IPS DF 19.7 (cell line): ENCODE measurements at places on chromosomes 3 and 15.
A peak's percentile ranks its signal among the peaks of the same experiment; 100 is the strongest.

GRCh38 chr3:62604751-62605351, 231.5 kb upstream of the FEZF2 start:
- no peak for DNase-seq

GRCh38 chr3:191894406-191894805, 433.4 kb downstream of the PYDC2 start:
- DNase-seq = no peak

DNA sequence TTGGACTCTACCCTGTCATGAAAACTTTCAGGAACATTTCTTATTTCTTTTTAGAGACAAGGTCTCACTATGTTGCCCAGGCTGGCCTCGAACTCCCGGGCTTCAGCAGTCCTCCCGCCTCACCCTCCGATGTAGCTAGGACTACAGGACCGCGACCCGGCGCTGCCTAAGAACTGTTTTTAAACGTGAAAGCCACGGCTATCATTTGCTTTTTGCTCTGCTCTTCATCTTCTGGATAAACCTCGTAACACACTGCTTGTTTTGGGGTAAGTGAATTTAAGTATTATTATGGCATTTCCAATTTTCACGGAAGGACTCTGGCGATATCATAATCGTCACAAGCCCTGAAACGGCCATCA, 14.3 kb upstream of the CCNL1 start:
- DNase-seq = no peak

DNA sequence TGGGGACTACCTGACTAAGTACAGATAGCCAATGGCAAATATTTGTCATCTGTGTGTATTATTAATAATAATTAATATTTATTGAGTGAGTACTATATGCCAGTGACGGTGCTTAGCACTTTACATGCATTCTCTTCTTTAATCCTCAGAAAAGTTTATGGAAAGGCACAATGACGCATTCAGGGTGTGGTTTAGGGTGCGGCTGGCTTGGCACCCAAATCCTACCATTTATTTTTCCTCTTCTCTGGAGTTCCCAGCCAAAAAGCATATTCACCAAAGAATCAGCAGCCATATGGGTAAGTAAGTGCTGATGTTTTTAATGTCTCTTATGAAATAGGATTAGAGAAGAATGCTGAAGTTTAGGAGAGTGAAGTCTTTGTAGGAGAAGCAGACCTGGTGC, 140.4 kb upstream of the TP63 start:
- DNase-seq = no peak

- peak; percentile 23 for DNase-seq
Measured at GRCh38 chr3:17047162-17047561, 162.4 kb downstream of the PLCL2 start.

- DNase-seq = no peak
Measured at GRCh38 chr15:80512726-80513660, 108.8 kb downstream of the ARNT2 start.

- DNase-seq = no peak
Measured at GRCh38 chr3:111949712-111950111, 29.1 kb upstream of the ABHD10 start.

DNA sequence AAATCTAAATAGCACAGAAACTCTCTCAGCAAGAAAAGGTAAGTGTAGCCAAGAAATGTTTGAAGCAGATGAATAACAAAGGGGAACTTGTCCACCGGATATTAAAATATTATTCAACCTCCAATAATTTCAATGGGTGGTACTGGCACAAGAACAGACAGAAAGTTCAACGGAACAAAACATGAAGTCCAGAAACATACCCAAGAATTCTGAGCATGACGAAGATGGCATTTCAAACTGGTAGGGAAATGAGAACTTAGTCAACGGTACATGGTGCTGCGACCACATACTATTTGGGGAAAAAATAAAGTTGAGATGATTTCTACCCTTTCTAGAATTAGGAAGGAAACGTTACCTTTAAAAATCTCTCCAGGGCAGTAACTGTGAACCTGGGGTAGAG, 5.5 kb downstream of the CHSY1 start:
- no peak for DNase-seq

- no peak for DNase-seq
Measured at GRCh38 chr3:23567917-23568316, 237.8 kb upstream of the UBE2E1 start.

- DNase-seq = no peak
Measured at GRCh38 chr15:94253742-94254141, 22.4 kb downstream of the MCTP2 start.

GRCh38 chr15:31128919-31129768, 27.6 kb upstream of the TRPM1 start:
- no peak for DNase-seq

- DNase-seq = no peak
Measured at GRCh38 chr15:63923993-63924950, 90.5 kb upstream of the HERC1 start.

DNA sequence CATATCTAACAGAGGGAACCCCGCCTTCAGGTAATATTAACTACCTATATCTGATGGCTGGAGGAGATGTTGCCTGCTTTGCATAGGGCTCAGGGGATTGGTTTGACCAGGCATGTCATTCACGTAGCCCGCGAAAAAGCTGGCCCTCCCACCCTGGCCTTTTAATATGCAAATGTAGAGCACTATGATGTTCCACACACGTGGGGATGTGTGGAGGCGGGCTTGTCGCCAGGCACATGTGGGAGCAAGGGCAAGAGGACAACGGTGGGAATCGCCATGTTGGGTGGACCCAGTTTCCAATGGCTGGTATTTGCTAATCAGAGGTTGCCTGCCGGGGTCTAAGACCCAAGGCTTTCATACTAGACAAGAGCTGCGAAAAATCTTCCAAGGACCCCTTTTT, 469.8 kb downstream of the ZPLD1 start:
- DNase-seq = no peak

DNA sequence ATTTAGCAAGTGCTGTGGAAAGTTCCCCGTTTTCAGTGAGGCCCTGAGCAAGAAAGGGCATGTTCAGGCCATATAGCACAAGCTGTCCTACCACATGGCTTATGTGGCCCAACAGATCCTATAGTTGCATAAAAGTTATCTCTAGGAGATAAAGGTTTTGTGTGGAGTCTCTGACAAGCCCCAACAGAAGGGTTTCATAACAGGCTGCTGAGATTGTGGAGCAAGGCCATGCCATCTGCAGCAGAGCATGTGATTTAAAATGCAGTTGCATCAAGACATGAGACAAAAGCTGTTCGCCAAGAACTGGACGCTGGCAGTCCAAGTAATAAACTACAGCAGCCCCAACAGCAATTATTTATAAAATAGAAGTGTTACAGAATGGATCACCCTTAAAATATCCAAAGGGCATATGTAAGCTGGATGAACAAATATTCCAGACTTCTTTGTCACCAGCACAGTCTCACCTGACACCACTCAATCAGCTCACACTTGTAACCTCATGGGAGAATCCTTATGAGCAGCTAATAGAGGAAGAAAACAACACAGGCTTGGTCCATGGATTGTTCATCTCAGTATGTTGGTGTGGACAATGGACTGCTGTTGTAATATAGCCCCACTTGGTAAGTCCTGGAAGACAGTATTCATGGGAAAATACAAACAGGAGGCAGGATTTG, 14.4 kb upstream of the CLDN1 start:
- no peak for DNase-seq

DNA sequence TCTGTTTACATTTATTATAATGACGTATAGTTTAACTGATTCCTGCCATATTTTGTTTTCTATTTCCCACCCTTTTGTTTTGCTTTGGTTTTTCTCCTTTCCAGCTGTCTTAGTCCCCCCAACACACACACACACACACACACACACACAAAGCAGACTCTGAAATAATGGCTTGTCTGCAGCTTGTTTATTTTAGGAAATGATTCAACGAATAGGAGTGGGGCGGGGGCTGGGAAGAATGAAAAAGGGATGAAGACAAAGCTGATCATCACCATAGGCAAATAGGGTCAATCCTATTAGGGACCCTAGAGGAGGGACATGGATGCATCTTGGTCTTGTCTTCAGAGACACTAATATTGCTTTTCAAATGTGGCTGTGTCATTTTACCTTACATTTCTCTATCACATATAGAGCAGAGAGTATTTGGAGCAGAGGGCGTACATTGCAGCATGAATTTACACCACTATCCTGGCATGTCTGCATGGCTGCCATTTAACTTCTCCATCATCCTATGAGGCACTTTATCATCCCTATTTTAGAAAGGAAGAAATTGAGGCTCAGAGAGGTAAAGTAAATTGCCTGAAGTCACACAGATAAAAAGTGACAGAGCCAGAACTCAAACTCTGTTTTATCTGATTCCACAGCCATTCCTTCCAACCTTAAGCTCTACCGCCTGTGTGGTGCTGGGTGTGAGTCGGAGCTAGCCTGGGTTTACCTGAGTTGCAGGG, 147.2 kb upstream of the TPM1 start:
- DNase-seq = no peak

DNA sequence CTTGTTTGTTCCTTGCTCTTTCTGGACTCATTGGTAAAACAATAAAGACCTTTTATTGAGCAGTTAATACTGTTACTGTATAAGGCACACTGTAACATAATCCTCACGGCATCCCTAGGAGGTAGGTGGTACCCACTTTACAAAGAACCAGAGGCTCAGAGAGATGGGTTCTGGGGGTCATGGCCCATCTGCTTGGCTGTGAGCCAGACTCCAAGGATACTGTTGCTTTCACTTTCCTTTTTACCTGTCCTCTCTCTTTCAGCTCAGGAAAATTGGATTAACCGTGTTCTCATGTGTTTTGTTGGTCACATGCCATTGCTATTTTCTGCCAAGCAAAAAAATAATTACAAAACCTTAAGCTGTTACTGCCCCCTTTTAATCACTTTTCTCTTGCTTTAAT, 34.8 kb upstream of the FILIP1L start:
- no peak for DNase-seq

GRCh38 chr3:107430214-107430995, 53.2 kb downstream of the CCDC54 start:
- DNase-seq = no peak

DNA sequence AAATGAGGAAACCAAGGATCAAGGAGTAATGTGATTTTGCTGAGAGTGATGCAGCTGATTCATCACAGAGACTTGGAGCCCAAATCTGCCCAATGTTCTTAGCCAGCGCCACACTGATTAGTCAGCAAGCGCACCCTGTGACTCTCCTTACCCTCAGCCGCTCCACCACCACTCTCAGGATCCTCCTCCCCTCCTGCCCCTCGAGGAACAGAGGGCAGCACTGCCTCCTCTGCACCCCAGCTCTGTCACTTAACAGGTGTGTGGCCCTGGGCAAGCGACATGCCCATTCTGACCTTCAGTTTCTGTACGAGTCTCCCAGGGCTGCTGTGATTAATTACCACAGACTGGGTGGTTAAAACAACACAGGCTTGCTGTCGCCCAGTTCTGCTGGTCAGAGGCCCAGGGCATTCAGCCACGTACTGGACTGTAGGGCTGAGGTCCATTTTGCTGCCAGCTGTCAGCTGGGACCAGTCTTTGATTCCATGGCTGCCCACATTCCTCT, 36.1 kb upstream of the HRH1 start:
- no peak for DNase-seq

DNA sequence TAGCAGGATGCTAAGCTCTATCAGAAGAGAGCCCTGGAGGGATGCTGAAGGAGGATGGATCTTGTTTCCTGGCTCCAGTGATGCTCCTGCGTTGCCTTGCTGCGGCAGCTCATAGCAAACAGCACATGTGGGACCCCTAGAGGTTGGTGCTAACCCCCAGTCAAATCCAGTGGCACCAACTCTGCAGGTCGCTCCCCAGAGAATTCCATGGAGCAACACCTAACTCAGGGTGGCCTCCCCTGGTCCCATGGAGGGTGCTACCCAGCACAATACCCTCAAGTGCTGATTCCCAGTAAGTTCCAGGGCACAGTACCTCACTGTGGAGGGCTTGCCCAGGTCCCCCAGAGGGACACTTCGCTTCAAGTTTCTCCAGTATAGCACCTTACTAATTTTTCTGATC, 231.2 kb downstream of the NEK10 start:
- no peak for DNase-seq

- DNase-seq = no peak
Measured at GRCh38 chr3:14765060-14765400, 53.7 kb upstream of the FGD5 start.

DNA sequence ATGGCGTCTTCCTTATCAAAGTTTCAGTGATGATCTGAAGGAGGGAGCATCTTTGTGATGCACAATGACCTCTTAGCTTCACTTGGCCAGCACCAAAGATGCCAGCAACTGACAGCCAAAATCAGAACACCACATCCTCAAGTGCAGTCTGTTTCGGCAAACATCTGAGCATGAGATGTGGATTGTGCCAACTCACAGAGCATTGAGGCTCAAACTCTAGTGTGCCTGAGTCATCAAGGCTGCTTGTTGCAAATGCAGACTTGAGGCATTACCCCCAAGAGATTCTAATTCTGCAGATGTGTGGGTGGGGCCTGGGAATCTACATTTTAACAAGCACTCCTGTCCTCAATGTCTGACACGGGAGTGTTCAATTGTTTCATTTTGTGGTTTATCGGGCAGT, 35.8 kb downstream of the ABHD5 start:
- DNase-seq = no peak
